ENCODE measurements at places on chromosomes 7 and 10.

- DNase-seq = peak; percentile 53
Observed at GRCh38 chr10:61284222-61284890, 168.8 kb downstream of the TMEM26 start.

- DNase-seq = no peak
Observed at GRCh38 chr10:34024693-34025425, 690.4 kb upstream of the NRP1 start.

- no peak for DNase-seq
Observed at GRCh38 chr7:127798023-127798422, 146.0 kb downstream of the SND1 start.

DNA sequence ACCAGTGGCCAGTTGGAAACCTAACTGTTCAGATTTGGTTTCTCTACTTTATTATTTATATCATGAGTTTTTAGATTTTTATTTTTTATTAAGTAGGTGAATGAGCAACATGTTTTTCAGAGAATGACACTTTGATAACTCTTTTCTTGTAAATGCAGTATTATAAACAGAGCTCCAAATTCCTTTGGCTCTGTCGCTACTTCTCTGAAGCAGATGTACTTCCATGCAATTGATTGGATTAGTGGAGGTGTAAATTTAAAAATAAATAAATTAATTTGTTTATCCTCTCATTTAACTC is 34.3 kb upstream of the ICA1 start:
- no peak for DNase-seq

GRCh38 chr7:74101061-74101681 is 17.6 kb downstream of the LIMK1 start:
- DNase-seq = no peak

GRCh38 chr7:155831807-155832524 is 19.7 kb upstream of the SHH start:
- DNase-seq = peak; percentile 46

- DNase-seq = no peak
Observed at GRCh38 chr7:129655811-129656210, 44.3 kb downstream of the NRF1 start.

DNA sequence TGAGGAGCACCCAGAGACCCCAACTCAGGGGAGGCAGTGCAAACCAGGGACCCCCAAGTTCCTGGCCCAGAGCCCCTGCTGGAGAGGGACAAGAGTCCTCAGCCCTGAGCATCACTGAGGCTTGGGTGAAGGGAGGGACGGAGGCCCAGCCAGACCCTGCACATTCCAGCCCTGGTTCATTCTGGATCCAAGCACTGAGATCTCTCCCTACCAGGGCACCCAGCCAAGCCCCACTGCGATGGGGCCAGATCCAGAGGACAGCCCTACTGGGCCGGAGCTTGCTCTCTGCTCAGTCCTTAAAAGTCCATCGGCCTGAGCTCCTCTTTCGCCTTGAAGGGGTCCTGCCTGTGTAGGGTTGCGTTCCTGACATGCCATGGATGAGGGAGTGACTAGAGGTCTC is 40.5 kb upstream of the RABGEF1 start:
- no peak for DNase-seq

GRCh38 chr10:110759523-110759922 is 112.2 kb upstream of the PDCD4 start:
- no peak for DNase-seq

DNA sequence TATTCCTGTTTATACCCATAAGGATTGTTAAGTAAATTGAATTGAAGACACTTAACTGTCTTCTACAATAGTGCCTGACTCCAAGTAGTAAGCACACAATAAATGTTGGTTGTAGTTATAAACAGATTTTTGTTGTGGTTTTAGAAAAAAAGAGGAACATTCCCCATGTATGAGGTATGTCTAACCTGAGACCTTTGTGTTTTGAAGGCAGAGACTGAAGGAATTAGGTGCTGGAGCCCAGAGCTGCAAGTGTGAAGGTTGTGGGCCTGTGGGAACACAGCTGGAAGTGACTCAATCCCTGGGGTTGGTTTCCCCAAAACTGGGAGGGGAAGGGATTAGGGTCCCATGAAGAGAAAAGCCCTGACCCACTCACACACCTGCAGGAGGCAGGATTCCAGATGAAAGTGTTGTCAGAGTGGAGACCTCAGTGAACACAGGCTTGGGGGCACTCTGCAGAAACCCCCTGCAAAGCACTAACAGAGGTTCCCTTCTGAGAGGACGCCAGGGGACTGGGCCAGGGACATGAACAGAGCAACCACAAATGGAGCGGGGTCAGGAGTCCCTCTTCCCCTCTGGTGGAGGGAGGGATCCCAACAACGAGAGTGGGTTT is 265.1 kb upstream of the KLF14 start:
- peak; percentile 35 for DNase-seq

GRCh38 chr7:42661312-42661711 is 250.6 kb downstream of the C7orf25 start:
- DNase-seq = no peak

- DNase-seq = peak; percentile 67
Observed at GRCh38 chr10:114504769-114505579, 100.7 kb upstream of the AFAP1L2 start.

- DNase-seq = no peak
Observed at GRCh38 chr10:105952153-105952552, 1212.4 kb downstream of the SORCS1 start.

DNA sequence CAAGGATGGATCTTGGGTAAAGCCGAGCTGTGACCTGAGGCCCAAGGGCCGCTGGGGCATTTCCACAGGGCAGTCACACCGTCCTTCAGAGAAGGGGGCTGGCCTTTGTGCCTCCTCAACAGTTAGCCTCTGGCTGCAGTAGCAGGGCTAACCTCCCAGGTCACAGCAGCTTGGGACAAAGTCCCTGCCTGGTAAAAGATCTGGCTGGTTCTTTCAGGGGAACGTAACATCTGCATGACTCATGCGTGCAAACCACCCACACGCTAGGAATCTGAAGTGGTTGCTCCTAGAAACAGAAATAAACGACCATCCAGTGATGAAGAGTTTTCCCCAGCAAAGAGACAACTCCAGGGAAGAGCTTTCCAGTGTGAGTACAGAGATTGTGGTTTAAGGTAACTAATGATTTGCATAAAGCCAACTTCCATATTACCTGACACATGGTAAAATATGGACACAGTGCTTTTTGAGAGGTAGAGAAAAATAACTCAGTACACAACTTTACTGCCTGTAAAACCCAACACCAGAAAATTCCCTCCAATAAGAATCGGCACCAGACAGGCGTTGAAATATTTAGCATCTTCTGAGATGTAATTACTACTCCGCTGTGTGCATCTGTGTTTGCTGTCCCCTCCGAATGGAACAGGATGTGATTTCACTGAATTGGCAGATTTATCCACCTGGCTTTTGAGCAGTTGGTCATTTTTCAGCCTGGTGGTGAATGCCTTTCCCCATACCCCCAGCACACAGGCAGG is 84.9 kb upstream of the ADRB1 start:
- peak; percentile 88 for DNase-seq

- DNase-seq = no peak
Observed at GRCh38 chr10:15464381-15464780, 93.3 kb upstream of the FAM171A1 start.

DNA sequence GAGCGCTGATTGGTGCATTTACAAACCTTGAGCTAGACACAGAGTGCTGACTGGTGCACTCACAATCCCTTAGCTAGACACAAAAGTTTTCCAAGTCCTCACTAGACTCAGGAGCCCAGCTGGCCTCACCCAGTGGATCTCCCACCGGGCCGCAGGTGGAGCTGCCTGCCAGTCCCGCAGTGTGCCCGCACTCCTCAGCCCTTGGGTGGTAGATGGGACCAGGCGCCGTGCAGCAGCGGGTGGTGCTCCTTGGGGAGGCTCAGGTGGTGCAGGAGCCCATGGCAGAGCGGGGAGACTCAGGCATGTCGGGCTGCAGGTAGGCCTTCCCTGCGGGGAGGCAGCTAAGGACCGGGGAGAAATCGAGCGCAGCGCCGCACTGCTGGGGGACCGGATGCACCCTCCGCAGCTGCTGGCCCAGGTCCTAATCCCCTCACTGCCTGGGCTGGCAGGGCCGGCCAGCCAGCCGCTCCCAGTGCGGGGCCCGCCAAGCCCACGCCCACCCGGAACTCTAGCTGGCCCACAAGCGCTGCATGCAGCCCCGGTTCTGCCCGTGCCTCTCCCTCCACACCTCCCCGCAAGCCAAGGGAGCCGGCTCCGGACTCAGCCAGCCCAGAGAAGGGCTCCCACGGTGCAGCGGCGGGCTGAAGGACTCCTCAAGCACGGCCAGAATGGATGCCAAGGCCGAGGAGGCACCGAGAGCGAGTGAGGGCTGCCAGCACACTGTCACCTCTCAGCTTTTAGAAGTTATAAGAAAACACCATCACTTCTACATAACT is 128.9 kb downstream of the ZNF438 start:
- DNase-seq = no peak

GRCh38 chr10:11626071-11626470 is 14.6 kb upstream of the USP6NL start:
- no peak for DNase-seq

GRCh38 chr7:38839851-38840250 is 69.1 kb downstream of the VPS41 start:
- no peak for DNase-seq

Measured in HepG2 (cell line).